ENCODE measurements at places on chromosomes 13 and 19. TPM values are rescaled to one million over a fixed set of nuclear protein-coding genes. Genes with fewer than 3 reads are reported as not detected.

The RBM42 gene
- total RNA-seq: 61.3 TPM

The XAB2 gene
- total RNA-seq: 23.0 TPM

The LILRB3 gene
- total RNA-seq: 25.5 TPM

The APOC1 gene
- total RNA-seq: 4.3 TPM

The DEDD2 gene
- total RNA-seq: 12.2 TPM

DNA sequence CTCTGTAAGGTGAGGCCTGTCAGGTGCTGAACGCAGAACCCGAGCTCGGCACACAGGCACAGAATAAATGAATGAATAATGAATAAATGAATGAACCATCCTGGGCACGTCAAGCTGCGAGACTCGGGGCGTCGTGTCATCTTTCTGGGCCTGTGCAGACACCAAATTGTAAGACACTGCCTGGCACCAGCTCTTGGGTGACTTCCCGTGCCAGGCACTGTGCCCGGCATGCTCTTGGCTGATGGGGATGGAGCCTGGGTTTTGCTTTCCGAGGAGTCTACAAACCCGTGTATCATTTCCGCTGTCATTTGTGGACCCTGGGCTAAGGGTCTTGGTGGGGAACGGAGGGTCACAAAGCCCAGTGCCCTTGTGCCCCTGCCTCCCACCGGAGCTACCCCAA is 43.9 kb downstream of the CELF5 start:
- no peak for DNase-seq

DNA sequence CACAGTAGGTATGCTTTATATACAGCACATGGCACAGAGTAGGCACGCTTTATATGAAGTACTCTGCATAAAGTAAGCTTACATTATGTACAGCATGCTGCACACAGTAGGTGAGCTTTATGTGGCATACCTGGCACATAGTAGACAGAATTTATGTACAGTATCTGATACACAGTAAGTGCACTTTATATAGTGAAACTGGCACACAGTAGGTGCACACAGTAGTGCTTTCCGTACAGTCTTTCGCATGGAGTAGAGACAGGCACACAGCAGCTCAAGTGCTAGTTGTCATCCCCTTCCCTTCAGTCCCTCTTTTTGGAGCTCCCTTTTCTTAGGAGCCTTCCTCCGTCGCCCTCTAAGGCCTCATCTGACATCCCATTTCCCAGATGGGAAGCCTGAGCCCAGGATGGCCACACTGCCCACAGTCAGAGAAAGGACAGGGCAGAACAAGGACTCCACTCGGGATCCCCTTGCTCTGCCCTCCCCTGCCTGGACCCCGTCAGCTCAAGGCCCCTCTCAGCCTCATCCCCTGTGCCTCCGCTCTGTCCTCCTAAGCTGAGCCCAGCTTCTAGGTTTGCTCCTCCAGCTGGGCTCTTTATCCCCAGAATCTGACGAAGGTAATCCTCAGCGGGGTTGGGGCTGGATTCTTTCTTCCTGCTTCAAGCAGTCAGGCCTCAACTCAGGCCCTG is 852 bp upstream of the CYP4F12 start:
- DNase-seq: no peak

GRCh38 chr13:32964987-32965386 is 51.2 kb upstream of the KL start:
- DNase-seq: no peak

- DNase-seq: no peak
These were observed 2.8 kb downstream of the KCTD15 start for GRCh38 chr19:33799476-33799875.

DNA sequence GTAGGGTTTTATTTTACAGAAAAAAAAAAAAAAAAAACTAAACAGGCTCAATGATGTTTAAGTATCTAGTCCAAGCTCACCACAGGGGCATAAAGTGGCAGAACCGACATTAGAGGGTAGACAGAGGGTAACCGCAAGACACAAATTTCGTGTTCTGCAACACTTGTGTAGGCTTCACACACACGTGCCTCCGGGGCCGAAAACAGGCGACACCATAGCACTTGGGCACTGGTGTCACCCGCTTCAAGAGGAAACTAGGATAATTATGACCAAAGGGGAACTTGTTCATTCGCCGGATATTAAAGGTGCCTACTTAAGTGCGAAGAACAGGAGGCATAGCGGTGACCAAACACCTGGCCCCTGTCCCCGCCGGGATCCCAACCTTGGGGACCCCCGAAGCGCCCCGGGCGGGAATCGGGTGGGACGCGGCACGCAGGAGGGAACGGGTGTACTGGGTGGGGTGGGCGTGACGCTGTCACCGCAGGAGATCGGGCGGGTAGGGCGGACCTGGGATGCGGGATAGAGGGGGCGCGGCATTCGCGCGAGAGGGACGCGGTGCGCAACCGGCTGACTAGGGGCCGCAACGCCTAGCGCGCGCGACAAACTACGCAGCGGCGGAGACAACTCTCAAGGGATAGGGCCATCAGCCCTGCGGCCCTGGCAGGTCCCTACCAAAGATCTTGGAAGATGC is 558 bp downstream of the MZT1 start:
- DNase-seq: peak; percentile 84

DNA sequence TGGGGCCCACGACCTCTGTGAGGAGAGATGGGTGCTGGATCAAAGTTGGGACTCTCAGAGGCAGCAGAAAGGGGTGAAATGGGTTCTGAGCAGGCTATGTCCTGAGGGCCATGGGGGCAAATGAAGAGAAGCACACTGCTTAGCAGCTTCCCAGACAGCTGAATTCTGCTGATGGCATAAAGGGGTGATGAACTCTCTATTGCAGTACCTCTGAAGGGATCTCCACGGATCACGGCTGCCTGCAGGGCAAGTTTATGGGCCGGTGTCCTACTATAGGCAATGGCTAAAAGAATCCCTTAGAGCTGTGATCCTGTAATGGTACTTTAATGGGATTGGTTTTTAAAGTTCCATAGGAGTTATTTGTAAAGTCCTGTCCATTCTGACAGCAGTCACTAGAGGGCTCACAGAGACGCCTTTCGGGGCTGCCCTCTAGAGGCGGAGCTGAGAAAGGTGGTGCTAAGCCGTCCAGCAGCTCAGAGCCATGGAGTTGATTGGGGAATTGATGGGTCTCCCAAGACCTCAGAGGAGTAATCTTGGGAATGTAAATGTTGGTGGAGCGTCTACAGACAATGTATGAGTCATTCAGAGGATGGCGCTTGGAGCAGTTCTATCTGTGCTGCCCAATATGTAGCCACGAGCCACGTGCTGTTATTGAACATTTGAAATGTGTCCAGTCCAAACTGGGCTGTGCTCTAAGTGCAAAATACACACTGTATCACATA is 287.3 kb downstream of the COG6 start:
- peak; percentile 86 for DNase-seq

DNA sequence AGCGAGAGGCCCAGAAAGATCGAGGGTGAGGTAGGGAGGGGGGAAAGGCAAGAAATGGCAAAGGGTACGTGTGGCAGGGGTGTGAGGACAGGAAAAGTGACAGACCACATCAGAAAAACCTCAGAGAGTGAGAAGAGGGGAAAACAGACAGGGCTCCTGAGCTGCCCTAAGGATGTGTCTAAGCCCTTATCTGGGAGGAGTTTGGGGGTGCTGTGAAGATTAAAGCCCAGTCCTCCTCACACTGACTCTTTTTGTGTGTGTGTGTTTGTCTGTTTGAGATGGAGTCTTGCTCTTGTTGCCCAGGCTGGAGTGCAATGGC is 703 bp upstream of the PTH2 start:
- DNase-seq: no peak

- DNase-seq: no peak
These were observed 70.7 kb downstream of the COL4A2 start for GRCh38 chr13:110377826-110378201.

- peak; percentile 50 for DNase-seq
These were observed 31.9 kb downstream of the ATP4B start for GRCh38 chr13:113625965-113626721.

GRCh38 chr19:10424011-10424637 is 3.8 kb downstream of the PDE4A start:
- DNase-seq: peak; percentile 92

DNA sequence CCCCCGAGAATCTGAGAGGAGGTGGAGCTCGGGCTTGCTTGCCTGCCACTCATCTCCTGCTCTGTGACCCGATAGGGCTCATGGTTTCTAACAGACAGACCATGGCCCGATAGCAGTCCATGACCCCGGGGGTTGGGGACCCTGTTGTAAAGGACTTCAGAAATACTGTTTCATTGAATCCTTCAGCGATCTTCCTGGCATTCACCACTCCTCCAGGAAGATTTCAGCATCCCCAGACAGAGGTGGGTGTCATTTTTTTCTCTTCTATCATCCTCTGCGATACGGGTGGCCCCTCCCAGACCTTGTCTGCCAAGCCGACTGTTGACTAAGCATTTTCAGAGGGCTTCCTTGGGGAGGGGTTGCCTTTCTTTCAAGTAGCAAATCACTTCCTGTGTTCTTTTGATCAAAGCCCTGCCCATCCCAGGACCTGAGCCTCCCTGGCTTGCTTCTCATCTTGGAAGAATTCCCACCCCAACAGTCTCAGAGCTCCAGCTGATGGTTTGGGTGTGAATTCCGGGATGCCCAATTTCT is 1.7 kb downstream of the MYO1F start:
- no peak for DNase-seq

DNA sequence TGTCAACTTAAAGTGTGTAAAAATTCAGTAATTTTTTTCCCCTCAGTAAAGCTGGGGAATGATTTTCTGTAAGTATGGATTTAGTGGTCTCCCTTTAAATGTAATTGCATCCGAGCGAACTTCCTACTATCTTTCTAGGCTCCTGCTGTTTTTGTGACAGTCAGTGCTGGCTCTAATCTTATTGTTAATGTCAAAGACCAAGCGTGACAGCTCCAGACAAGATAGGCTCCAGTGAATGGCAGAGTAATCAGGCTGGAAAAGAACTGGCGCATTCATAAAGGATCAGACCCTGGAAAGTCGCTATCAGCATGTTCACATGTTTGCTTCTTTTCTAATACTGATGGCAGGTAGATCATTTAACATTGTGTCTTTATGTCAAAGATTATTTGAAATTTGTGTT is 908.0 kb upstream of the ATXN8OS start:
- no peak for DNase-seq

DNA sequence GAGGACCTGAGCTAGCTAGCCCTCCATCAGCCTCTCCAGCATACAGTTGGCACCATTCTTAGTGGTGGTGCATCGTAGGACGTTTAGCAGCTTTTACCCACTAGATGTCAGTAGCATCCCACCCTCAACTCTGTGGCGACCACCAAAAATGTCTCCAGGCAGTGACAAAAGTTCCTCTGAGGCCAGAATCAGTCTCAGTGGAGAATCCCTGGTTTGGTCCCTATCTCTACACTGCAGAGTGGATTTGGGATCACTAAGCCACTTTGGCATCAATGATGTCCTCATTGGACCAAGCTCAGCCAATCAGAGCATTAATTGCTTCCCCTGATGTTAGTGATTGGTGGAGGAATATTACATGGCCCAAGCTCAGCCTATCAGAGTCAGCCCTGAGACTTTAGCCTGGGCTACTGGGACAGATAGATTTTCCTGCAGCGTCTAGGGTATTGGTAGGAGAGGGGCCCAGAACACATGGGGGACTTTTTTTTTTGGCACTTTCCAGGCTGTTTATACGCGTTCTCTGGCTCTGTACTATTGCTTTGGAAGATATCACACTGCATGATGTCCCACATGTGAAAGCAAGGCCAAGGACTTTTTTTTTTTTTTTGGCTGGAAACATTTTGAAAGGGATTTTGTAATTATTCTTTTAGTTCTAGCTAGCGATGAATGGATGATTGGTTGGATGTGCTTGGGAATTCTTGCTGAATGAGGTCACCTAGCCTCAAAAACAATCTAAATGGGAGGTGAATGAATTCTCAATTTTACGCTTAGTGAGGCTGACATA is 7.0 kb downstream of the TMEM221 start:
- DNase-seq: no peak

GRCh38 chr13:51524312-51524711 is 60.0 kb upstream of the WDFY2 start:
- DNase-seq: no peak

All from posterior vena cava (tissue), 2 donors.